NCI-H1105 treated with DMSO at 0.1 percent for 48 hours (cell line): ENCODE measurements at places on chromosomes 2 and 18.
A peak's percentile ranks its signal among the peaks of the same experiment; 100 is the strongest.

DNA sequence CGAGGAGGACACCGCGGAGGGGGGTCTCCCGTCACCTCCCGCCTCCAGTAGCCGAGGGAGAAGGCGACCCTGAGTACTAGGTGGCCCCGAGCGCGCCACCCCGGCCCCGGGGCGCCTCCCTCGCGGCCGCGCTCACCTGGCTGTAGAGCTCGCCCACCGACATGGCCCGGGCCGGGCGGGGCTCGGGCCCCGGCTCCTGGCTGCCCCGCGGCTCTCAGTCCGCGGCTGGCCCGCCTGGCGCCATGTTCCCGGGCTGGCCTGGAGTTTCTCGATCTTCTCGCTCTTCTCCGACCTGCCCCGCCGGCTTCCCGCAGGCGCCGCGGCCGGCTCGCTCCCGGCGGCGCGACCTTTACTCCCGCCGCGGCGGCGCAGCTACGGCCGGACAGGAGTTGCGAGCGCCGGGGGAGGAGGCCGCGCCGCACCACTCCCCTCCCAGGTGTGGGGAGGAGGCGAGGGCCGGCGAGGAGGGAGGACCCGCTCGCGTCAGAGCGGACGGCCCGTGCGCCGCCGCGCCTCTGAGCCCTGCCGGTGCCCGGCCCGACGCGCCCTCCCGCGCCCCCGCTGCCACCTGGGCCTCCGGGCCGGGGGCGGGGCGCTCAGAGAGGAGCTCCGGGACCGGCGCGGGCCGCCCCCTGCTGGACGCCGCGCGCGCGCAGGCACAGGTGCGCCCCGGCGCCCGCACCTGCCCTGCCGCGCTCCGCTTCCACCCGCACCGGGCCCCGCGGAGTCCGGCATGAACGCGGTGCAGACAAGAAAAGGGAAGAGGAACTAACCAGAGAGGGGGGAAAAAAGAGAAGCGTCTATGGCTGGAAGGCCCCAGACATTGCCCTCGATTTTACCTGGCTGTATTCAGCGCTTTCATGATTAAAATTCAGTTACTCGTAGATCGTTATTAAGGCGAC is at the start of gene MYO5B:
Gene MYO5B (minus strand): TSS at position 517 of the 902 bp plus-strand sequence. CDS start 354 bp downstream, at position 163.
- DNase-seq = peak; percentile 63

DNA sequence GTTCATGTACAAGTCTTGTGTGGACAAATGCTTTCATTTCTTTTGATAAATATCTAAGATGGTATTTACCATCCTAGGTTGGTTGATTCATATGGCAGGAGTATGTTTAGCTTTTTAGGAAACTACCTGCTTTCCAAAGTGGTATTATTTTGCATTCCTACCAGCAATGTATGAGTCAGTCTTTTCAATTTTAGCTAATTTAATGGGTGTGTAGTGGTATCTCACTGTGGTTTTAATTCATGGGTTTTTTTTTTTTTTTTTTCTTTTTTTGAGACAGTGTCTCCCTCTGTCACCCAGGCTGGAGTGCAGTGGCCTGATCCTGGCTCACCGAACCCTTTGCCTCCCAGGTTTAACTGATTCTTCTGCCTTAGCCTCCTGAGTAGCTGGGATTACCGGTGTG is 4.2 kb downstream of the ZNF512 start:
- DNase-seq = no peak

GRCh38 chr2:171895786-171896185 is 1.7 kb upstream of the SLC25A12 start:
- DNase-seq = no peak

GRCh38 chr2:24051833-24052232 is 2.3 kb downstream of the FKBP1B start:
- no peak for DNase-seq

DNA sequence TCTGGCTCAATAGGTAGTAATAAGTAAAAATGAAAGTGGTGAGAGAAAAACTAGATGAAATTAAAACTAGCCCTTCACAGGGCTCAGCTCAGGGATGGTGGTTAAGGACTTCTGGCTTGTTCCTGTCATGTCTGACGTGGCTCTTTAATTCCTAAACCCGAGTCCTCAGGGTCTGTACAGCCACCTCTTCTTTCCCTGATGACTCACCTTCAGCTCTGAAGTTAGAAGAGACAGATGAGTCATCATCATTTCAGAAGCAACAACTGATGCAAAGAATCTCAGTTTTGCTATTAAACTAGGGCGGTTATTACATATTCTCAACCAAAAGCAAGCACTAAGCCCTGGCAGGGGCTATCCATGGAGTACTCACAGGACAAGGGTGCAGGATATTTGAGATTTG is 24.0 kb upstream of the ITGB6 start:
- DNase-seq = no peak

GRCh38 chr2:32812316-32812715 is 134.4 kb upstream of the LTBP1 start:
- DNase-seq = no peak
